EL (cell line): ENCODE measurements at places on chromosomes 2 and 18.

DNA sequence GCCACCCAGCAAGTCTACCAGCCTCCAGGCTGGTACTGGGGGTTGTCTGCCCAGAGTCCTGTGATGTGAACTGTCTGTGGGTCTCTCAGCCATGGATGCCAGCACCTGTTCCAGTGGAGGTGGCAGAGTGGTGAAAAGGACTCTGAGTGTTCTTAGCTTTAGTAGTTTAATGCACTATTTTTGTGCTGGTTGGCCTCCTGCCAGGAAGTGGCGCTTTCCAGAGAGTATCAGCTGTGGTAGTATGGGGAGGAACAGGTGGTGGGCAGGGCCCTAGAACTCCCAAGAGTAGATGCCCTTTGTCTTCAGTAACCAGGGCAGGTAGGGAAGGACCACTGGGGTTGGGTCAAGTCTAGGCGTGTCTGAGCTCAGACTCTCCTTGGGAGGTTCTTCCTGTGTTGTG is 356.7 kb downstream of the STK39 start:
- DNase-seq: no peak

DNA sequence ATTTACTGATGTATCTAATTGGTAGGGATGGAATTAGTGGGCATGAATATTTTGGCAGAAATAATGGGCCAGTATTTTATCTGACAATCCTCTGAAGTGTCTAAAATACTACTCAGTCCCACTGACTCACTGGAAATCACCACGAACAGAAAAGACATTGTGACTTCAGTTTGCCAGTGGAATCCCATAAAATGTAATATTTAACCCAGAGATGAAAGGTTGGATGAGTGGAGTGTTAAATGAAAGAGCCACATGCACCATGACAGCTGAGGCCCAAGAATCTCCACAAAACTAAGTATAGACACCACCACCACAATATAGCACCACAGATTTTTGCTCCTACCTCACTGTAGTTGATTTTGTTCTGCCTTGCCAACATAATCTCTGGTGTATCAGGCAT is 103.9 kb downstream of the NEB start:
- no peak for DNase-seq

DNA sequence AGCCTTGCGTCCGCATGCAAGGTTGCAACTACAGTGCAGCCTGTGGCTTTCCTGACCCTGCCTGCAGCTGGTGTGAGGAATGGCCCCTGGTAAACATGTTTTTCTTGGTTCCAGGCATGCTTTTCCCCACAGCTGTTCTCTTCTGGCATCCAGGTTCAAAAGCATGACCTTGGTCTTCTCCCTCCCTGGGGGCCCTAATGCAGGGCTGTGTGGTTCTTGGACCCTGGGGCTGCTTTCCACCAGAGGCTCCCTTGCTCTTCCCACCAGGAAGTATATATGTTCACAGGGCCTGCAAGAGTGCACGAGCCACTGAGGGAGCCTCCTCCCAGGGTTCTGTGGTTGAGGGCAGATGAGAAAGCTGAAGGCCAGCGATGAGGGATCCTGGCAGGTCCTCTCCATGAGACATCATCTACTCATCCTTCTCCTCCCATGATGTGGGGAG is 125.9 kb downstream of the BCL2L11 start:
- no peak for DNase-seq

- no peak for DNase-seq
These were observed 516.4 kb downstream of the ZEB2 start for GRCh38 chr2:144003460-144004075.

DNA sequence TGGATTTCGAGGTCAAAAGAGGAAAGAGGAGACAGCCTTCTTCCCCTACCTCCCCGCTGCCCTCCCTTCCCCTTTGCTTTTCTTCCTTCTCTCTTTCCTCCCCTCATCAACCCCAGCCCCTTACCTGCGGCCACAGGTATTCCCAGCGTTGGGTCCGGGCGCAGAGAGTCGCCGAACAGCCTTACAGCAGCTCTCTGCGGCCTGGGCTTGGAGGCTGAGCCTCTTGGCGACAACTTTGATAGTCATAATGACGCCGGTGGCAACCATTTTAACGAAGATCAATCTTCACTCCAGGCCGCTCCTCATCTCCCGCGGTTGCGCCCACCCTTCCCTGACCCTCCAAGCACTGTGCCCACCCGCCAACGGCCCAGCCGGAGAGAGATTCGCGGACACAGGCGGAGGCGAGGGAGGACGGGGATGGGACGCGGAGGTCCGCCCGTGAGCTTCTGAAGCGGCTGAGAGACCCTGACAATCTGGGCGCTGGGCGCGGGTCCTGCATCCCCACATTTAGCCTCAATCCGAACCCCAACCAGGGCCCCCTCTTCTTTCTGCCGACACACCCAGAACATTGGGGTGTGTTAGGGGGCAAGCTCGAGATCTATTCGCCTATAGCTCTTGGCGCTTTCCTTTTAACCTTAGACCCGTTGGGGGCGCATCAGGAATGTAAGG is 1.5 kb upstream of the EVX2 start:
- no peak for DNase-seq

DNA sequence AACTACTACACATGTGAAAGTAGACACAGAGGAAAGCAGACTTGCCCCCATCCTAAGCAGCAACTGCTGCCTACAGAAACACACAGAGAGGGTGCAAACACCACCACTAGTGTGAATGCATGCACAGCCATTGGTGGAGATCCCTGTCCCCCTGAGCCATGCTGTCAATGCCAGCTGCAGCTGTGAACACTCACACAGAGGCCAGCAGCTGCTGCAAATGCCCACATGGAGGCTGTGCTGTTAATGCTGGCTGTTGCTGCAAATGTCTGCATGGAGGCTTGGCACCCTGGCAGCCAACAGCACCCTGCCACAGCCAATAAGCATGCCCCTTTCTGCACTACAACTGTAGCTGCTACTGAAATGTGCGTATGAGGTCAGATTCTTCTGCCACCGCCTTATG is 355.0 kb downstream of the LNPK start:
- no peak for DNase-seq

DNA sequence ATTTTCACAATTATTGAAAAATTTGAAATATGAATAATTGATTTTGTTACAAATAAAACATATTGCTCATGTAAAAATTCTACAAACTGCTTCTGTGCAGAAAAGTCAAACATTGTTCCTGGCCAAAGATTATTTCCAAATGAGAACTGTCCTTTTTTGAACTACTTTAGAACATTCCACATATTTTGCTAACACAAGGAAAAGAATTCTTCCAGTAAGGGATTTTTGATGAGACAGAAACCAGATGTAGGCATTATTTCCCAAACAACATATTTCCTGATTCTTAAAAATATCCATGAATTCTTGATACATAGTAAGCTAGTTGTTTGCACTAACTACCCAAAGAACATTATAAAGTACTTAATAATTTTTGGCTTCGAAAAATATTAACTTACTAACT is 715.2 kb downstream of the CCDC85A start:
- DNase-seq: no peak

- peak; percentile 34 for DNase-seq
These were observed 1.9 kb downstream of the NOP58 start for GRCh38 chr2:202267495-202267894.

DNA sequence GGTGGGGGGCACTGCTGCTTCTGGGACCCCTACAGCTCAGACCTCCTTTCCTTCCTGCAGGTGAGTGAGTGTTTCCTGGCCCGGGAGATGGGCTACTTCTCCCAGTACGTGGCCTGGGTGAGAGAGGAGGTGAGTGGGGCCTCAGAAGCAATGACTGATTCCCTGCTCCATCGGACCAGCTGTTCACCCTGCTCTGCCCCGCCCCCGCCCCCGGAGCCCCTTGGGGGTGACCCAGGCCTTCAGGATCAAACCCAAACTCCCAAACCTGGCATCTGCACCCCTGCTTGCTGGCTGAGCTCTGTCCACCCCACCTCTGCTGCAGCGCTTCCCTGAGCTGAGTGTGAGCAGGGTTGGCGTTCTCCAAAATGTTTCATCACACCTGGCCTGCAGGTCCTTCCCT is 9.8 kb upstream of the KCNIP3 start:
- DNase-seq: no peak

GRCh38 chr18:34358923-34359322 is 134.2 kb upstream of the NOL4 start:
- no peak for DNase-seq

DNA sequence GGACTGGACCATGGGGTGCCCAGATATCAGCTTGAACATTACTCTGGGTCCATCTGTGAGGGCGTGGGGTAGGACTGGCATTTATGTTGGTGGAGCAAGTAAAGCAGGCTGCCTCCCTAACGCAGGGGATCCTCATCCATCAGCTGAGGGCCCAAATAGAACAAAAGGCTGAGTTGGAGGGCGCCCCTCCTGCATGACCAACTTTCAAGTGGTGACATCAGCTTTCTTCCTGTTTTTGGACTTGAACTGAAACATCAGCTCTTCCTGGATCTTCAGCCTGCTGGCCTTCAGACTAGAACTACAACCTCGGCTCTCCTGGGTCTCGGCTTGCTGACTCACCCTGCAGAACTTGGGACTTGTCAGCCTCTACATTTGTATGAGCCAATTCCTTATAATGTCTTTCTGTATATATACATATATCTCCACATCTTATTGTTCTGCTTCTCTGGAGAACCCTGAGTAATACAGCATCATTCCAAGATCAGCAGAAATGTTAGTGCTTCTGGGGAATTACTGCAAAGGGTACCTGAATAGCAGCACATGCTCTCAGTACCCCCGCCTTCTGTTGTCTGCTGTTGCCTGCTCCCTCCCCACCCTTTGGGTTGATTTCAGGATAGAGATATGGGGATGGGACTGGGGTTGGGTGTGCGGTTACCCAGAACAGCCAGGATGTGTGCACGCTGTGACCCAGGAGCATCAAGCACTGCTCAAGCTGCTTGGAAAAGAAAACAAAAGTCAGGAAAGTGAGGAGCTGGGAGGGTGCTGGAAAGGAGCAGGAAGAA is 20.0 kb downstream of the TMEM127 start:
- peak; percentile 51 for DNase-seq

DNA sequence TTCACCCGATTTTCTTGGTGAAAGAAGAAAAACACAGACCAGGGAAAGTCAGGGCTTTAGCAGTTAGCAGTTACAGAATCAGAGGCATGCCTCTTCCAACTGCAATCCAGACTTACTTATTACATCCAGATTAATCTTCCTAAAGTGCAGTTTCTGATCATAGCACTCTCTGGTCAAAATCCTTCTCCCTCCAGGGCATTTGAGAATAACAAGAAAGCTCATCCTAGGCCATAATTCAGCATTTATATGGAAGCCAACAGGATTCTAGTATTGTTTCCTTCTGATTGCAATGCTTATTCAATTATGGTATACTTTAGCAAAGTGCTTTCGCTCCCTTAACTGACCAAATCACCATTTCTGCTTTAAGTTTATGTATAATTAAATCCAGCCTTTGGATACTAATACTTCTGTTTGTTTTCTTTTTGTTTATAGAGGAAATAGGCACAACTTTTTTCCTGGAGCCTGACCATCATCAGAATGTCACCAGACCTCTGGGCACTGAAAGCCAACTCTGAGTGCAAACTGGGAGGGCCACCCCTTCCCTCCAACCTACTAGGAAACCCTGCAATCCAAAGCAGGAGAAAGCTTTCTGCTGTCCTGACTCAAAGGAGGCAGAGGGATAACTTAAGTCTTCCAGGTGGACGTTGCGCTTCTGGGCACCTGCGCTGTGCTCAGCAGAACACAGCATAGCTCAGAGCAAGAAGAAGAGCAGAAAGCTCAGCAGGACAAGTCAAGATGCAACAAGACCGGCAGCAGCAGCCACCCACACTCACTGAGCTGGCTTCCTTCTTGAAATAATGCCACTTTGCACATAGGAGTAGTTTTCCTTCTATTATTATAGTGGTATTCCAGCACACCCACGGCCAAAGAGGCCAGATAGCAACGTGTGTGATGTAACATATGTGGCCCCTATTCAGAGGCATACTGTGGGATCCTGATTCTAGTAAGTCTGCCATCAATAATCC is 99.3 kb downstream of the STK39 start:
- no peak for DNase-seq

GRCh38 chr2:21633466-21633865 is 509.7 kb downstream of the TDRD15 start:
- DNase-seq: no peak

- DNase-seq: no peak
These were observed 7.3 kb upstream of the CIB4 start for GRCh38 chr2:26648516-26648915.

DNA sequence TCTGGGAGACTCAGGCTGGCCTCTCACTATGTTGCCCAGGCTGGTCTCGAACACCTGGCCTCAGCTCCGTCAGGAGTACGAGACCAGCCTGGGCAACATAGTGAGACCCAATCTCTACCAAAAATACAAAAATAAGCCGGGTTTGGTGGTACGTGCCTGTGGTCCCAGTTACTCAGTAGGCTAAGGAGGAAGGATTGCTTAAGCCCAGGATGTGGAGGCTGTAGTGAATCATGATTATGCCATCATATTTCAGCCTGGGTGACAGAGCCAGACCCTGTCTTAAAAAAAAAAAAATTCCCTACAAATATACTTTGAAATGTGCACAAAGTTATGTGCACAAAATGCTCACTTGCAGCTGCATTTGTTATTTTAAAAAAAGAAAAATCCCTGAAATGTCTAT is 26.3 kb upstream of the AGAP1 start:
- peak; percentile 59 for DNase-seq

DNA sequence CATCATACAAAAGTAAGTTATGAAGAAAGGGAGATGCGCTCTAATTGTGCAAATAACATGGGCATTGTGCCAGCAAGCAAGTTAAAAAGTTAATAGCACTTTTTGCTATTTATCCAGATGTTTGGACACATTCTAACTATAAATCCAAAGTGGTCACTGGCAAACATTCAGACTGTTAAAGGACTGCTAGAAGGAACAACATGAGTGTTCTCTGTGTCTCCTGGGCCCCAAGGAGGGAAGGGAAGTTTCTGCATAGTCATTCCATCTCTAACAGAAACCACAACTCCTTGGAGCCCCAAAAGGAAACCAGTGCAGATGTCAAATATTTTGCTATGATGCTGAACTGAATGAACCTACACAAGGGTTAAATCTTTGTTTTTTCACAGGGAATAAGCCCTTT is 213.3 kb upstream of the HNRNPA3 start:
- DNase-seq: peak; percentile 2

DNA sequence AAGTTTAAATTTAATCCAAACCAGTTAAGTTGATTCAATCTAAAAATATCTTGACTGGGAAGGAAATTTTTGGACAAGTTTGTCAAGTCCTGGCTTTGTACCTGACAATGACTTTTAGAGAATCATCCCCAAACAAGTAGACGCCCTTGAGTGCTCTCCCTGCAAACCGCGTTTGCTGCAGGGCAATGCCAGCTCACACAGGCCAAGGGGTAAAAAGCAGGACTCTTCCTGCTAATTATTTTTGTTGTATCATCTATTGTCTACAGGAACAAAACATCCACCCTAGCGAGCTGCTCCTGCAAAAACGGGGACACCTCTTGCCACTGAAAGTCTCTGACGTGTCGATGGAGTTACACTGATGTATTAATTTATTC is 10.9 kb downstream of the ID2 start:
- DNase-seq: no peak

GRCh38 chr2:134952608-134953007 is 34.0 kb downstream of the CCNT2 start:
- DNase-seq: no peak

- no peak for DNase-seq
These were observed 78.0 kb upstream of the SERTAD2 start for GRCh38 chr2:64731746-64732145.
